ENCODE measurements at places on chromosomes 7 and 10.

DNA sequence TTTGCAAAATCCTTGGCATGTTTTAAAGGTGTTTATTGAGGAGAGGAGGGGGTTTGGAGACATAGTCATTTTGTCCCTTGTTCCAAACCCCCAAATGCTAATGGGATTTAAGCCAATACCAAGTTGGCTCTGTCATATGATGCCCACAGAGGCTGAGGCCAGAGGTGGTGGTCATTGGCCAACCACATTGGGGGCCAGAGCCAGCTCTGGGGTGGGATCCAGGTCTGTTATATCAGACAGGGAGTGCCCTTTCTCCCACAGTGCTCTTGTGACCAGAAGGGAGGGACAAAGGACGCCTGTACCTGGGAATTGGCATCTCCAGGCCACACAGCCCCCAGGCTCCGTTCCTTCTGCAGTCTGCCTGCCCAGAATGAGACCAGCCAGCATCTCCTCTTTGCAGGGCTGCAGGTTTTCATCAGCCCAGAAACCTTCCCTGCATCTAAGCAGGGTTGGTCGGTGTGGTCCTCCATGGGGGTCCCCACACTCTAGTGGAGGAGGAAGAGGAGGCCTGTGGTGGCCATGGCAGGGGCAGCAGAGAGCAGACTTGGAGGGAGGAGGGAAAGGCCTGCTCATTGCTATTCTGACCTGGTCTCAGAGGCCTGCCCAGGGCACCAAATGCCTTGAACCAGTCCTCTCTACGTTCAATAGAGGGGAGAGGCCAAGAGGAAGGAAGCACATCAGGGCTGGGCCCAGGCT is 17.9 kb downstream of the ADCYAP1R1 start:
- DNase-seq = no peak

- no peak for DNase-seq
Measured at GRCh38 chr7:134444198-134444960, 14.5 kb downstream of the AKR1B1 start.

GRCh38 chr7:39700165-39700564 is 76.8 kb downstream of the RALA start:
- no peak for DNase-seq

DNA sequence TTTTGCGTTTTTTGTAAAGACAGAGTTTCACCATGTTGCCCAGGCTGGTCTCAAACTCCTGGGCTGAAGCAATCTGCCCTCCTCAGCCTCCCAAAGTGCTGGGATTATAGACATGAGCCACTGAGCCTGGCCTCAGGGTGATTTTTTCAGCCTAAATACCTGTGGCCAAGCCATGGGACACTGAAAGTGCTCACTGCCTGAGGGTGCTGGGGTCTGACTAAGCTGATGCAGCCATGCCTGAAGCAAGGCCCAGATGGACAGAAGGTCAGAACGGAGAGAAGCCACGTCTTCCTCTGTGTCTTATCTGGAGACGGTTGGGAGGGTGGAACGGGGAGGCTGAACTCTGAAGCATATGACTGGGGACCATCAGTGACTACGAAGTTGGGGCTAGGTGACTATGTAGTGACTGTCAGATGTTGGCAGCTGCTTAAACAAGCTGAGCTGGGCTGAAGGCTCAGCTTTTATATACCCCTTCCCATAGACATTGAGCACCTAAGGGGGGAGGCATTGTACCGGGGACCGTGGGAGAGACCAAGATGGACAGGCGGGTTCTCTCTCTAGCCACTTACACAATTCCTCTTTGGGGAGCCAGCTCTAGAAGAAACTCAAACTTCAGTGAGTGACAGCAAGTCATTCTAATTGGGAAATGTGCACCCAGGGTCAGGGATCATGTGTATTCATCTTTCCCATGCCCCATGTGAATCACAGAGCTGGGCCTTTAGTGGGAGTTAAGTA is 73.3 kb upstream of the HABP2 start:
- no peak for DNase-seq

DNA sequence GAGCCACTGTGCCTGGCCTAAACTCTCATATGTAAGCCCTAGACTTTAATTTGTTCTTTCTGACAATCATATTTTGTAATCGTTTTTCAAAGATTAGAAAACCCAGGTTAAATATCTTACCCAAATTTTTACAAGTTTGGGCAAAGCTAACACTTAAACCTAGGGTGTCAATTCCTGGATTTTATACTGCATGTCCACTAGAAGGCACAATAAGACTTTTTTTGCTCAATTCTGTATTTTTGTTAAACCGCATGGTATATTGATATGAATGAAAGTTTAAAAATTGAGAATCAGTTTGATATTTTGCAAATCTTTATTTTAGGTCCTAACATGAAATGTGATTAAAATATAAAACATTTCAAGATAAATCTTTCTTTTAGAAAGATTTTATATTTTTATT is 29.3 kb downstream of the DYNC2I1 start:
- no peak for DNase-seq

DNA sequence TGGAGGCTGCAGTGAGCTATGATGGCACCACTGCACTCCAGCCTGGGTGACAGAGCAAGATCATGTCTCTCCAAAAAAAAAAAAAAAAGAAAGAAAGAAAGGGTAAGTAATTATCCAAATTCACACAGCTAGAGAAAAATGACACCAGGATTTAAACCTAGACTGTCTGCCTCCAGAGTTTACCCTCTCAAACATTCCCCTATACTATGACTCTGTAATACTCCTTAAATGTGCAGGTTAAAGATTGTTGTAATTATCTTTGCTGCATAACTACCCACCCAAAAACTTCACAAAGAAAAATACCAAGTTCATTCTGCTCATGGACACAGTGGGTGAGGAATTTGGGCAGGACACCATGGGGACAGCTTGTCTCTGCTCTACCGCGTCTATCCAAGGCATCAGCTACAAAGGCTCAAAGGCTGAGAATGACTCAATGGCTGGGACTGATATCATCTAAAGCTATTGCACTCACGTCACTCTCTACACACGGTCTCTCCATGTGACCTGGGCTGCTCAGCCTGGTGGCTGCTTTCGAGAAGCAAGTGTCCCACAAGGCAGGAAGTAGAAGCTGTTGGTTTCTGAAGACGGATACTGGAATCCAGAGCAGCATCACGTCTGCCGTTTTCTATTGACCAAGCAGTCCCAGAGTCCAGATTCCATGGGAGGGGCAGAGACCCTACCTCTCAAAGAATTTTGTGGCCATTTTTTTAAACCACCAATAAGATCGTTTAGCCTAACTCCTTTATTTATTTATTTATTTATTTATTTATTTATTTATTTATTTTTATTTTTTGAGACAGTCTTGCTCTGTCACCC is 185.7 kb upstream of the AUTS2 start:
- no peak for DNase-seq

DNA sequence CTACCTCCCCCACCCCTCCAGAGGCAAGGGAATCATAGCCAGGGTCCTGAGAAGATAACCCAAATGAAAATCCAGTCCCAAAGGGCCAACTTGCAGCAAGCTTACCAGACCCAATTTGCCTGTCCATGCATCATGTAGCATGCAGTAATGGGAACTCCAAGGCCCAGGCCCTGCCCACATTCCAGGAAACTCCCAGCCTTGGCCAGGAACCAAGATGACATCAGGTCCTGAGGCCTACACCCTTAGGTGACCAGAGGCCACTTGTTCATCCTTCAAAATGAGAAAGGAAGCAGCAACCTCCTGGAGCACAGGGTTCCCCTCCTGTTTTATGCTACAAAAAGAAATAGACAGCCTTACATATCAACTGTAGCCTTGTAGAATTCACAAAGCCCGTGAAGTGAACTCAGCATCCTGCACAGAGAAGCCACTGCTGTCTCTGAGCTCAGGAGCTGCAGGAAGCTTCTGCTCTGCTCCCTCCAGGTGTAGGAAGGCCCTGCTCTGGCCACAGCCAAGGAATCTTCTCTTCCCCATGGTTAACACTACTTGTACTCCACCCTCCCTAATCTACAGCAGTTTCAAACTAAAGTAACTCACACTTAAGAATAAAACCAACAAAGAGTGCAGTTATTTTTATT is 30.3 kb upstream of the GRB10 start:
- no peak for DNase-seq

- DNase-seq = no peak
Measured at GRCh38 chr7:84637568-84638338, 443.2 kb upstream of the SEMA3A start.

GRCh38 chr7:143299840-143300239 is 11.7 kb downstream of the CASP2 start:
- peak; percentile 58 for DNase-seq
